ENCODE measurements at places on chromosomes 1 and 21. TPM values are rescaled to one million over a fixed set of nuclear protein-coding genes. Genes with fewer than 3 reads are reported as not detected.

- no peak for DNase-seq
Observed at GRCh38 chr1:239228451-239228850, 157.9 kb upstream of the CHRM3 start.

TIPRL gene
- 24.3 TPM for total RNA-seq

GRCh38 chr1:87044840-87045239 is 130.4 kb downstream of the HS2ST1 start:
- DNase-seq, result no peak

WNT4 gene
- total RNA-seq, result 0.22 TPM

ZNF648 gene
- total RNA-seq, result 0.53 TPM

DNA sequence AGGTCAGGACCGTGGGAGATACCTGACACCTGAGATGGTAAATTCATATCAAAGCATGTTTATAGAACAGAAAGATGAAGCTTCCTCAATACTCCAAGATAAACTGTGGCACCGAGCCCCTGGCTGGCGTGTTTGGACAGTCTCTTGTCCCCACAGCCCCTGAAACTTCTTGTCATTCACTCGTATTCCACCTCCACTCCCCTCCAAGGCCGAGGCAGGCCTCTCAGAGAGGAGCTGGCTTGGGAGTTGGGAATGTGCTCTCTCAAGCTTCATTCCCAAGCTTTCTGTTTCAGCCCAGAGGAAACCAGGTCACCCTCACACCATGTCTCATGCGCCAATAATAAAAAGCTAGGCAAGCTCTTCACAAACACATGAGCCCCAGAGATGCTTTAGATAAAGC is 86.1 kb downstream of the NPHP4 start:
- DNase-seq, result no peak

- DNase-seq, result no peak
Observed at GRCh38 chr1:244598611-244599010, 54.3 kb upstream of the DESI2 start.
